ENCODE measurements at places on chromosomes 12 and 14. TPM values are rescaled to one million over a fixed set of nuclear protein-coding genes. Genes with fewer than 3 reads are reported as not detected.

The EPYC gene
- not detected for total RNA-seq

The COPZ1 gene
- 105 TPM for total RNA-seq

DNA sequence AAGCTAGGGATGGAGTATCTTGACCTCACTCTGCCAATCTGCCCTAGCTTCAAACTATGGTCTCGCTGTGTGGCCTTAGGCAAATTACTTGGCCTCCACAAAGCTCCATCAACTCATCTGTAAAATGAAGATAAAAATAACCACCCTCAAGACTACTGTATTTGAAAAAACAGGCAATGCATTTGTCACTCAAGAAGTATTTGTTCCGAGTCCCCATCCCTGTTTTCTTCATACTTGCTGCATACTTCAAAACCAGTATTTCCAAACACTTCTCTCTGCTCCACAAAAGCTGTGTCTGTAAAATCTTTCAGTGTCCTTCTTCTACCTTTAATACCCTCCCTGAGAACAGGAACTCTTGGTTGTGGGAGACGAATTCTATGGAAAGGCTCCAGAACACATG lies 47.9 kb downstream of the GTF2A1 start:
- no peak for DNase-seq

- no peak for DNase-seq
Measured at GRCh38 chr12:93197067-93197593, 180.6 kb upstream of the NUDT4 start.

DNA sequence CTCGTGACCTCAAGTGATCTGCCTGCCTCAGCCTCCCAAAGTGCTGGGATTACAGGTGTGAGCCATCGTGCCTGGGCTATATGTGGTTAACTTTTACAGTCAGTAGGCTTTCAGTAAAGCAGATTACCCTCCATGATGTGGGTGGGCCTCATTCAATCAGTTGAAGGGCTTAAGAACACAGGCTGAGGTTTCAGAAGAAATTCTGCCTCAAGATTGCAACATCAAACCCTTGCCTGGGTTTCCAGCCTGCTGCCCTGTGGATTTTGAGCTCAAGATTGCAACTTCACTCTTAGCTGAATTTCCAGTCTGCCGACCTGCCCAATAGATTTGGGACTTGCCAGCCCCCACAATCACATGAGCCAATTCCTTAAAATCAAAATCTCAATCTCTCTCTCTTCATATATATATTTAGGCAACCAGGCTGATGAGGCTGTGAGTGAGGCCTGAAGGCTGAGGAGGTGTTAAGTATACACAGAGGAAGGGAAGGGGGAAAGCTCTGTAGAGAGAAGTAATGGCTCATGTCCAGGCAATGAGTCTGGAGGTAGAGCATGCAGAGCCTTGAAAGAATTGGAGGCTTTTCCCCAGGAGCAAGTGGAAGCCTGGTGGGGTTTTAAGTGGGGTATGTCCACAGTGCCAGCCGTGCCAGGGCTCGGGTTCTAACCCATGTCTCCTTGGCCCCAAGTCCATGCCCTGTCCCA lies 33.3 kb upstream of the ACTN1 start:
- DNase-seq = no peak

GRCh38 chr14:55749201-55749812 lies 169.3 kb downstream of the KTN1 start:
- no peak for DNase-seq

- no peak for DNase-seq
Measured at GRCh38 chr14:56351861-56352260, 227.7 kb upstream of the TMEM260 start.

GRCh38 chr12:110058875-110059615 lies 10.7 kb upstream of the C12orf76 start:
- DNase-seq = no peak

- DNase-seq = no peak
Measured at GRCh38 chr14:76022991-76023390, 37.4 kb downstream of the IFT43 start.

- DNase-seq = no peak
Measured at GRCh38 chr12:75720812-75721641, 209.6 kb upstream of the KRR1 start.
